ENCODE measurements at places on chromosomes 4 and X.

GRCh38 chr4:65865489-65865888 is 195.2 kb upstream of the EPHA5 start:
- DNase-seq, result no peak
- H3K27ac ChIP-seq, result no peak overlapping the region
- H3K4me1 ChIP-seq, result no peaks in the 10 kb centered on the region
- H3K4me3 ChIP-seq, result no peak overlapping the region

- no peak overlapping the region for H3K4me3 ChIP-seq
- no peaks in the 10 kb centered on the region for H3K4me1 ChIP-seq
- no peak for DNase-seq
- no peak overlapping the region for H3K27ac ChIP-seq
- no peaks in the 10 kb centered on the region for H3K36me3 ChIP-seq
Measured at GRCh38 chrX:42627891-42628290, 150.1 kb downstream of the PPP1R2C start.

GRCh38 chrX:20252381-20253231 is 14.1 kb downstream of the RPS6KA3 start:
- H3K27me3 ChIP-seq, result no peaks in the 10 kb centered on the region
- no peak for DNase-seq
- no peak overlapping the region for H3K27ac ChIP-seq
- H3K4me3 ChIP-seq, result no peak overlapping the region
- H3K4me1 ChIP-seq, result no peaks in the 10 kb centered on the region
- no peaks in the 10 kb centered on the region for H3K36me3 ChIP-seq

DNA sequence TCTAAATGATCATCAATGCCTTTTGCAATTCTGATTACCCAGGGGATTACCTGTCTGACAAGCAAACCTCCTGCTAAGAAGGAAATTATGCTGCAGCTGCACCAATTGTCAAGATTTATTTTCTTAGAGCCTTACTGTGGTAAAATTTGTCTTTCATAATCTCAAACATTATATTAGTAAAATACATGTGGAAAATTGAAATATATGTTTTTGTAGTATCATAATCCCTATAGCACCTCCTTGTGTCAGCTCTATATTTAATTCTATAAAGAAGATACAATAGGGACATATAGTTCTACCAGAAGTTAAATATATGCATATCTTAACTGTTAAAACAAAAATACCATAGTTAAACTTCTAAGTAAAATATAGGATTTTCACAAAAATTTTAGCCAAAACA is 655.6 kb upstream of the PCDH10 start:
- no peaks in the 10 kb centered on the region for H3K36me3 ChIP-seq
- no peaks in the 10 kb centered on the region for H3K27me3 ChIP-seq
- DNase-seq, result no peak
- H3K4me1 ChIP-seq, result no peaks in the 10 kb centered on the region
- H3K27ac ChIP-seq, result no peak overlapping the region

DNA sequence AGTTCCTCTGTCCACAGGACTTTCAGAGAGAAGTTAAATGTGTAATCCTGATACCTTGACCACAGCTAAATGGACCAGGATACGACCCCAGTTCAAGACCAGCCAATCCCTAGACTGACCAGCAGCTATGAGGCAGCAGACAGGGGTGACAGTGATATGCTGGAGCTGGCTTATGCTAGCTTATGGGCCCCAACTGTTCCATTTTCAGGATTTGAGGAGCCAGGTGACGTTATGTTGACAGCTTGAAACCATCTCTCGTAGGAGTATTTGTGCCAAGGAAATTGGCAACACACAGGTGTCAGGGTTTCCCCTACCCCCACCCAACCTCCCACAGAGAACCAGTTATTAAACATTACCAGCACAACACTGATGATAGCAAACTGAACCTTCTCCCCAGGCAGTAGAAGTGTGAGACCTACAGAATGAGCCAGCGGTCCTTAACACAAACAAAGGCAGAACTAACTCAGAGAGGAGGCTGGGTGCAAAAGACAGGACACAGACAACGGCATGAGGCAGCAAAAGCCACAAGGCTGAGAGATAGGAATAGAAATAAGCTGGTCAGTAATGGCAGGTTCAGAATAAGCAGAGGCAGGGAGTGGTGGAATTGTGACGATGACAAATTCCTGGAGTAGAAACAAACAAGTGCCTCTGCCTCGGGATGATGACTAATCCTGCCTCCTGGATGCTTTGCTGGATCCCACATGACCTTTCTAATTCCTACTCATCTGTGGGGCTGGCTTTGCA is 85.6 kb upstream of the CPEB2 start:
- H3K27ac ChIP-seq, result peak overlapping the region; percentile 58
- H3K36me3 ChIP-seq, result no peaks in the 10 kb centered on the region
- peaks cover 26% of the 10 kb centered on the region for H3K4me1 ChIP-seq

DNA sequence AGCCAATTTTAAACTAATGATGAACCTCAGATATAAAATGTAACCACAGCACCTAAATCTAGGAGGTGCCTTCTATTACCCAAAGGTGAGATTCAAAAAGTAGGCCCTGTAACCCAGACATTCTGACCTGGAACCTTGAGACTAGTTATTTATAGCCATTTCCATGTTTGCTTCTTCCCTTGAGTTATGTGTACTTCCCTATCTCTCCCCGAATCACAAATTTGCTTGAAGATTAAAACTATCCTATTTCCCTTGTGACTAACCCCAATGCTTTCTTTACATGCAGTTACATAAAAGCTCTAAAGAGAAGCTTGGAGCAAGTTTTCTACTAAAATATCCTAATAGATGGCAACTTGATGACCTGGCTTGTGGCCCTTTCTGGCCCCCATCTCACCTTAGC is 32.6 kb upstream of the S100G start:
- no peaks in the 10 kb centered on the region for H3K27me3 ChIP-seq
- peaks cover 32% of the 10 kb centered on the region for H3K36me3 ChIP-seq
- H3K27ac ChIP-seq, result no peak overlapping the region
- no peak for DNase-seq

GRCh38 chr4:123418351-123418931 is 21.8 kb downstream of the SPRY1 start:
- DNase-seq, result no peak
- peaks cover 14% of the 10 kb centered on the region for H3K4me1 ChIP-seq
- H3K36me3 ChIP-seq, result no peaks in the 10 kb centered on the region
- no peak overlapping the region for H3K4me3 ChIP-seq
- peak overlapping the region; percentile 33 for H3K27ac ChIP-seq

DNA sequence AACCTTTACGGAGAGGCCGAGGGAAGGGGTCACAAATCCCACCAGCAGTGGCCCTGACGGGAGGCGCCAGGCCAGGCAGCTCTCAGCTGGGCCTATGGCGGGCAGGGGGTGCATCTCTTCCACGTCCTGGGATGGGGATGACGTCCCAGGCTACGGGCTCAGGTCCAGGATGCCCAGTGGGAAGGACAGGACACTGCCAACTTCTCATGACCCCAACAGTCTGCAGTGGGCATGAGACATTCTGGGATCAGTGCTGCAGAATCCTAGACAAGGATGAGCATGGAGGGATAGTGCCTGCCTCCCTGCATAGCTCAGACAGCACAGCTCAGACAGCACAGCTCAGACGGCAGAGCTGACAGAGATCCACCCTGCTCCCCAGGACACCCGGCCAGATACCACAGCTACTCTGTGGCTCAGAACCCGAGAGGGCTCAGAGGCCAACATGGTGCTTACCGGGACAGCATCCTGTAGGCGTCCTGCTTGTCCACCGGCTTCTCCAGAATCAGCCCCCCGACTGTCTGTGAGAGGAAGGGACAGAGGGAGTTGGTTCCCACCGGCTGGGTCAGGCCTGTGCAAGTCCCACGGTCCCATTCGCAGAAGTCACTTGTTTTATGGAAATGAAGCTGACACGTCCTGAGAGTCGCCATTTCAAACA is 17.3 kb downstream of the ASMTL start:
- no peaks in the 10 kb centered on the region for H3K4me1 ChIP-seq
- H3K27ac ChIP-seq, result no peak overlapping the region
- no peak for DNase-seq
- peaks cover 88% of the 10 kb centered on the region for H3K36me3 ChIP-seq

DNA sequence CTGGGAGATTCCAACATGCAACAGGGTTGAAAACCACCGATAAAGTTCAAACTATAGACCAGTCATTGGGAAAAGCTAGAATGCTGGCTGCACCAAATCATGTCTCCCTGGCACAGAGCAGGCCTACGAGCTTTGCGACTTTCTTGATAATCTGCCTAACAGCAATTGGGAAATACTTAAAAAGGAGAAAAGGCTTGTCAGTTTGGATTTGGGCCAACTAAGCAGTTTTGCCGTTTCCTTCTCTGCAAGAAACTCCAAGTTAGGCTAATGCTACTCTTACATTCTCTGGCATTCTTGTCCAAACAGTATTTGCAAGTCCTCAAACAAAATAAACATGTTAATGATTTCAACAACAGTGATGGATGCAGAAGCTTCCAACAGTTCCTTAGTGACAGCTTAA is 87.9 kb downstream of the PDK3 start:
- no peak overlapping the region for H3K27ac ChIP-seq
- peaks cover 13% of the 10 kb centered on the region for H3K4me1 ChIP-seq
- H3K27me3 ChIP-seq, result no peaks in the 10 kb centered on the region
- H3K4me3 ChIP-seq, result no peak overlapping the region

- H3K27ac ChIP-seq, result no peak overlapping the region
- peaks cover 7% of the 10 kb centered on the region for H3K4me1 ChIP-seq
- no peak overlapping the region for H3K4me3 ChIP-seq
- no peaks in the 10 kb centered on the region for H3K36me3 ChIP-seq
- H3K27me3 ChIP-seq, result no peaks in the 10 kb centered on the region
Measured at GRCh38 chrX:130158311-130158710, 7.3 kb downstream of the AIFM1 start.
